ENCODE measurements at places on chromosomes 6 and 20. TPM values are rescaled to one million over a fixed set of nuclear protein-coding genes. Genes with fewer than 3 reads are reported as not detected.

DNA sequence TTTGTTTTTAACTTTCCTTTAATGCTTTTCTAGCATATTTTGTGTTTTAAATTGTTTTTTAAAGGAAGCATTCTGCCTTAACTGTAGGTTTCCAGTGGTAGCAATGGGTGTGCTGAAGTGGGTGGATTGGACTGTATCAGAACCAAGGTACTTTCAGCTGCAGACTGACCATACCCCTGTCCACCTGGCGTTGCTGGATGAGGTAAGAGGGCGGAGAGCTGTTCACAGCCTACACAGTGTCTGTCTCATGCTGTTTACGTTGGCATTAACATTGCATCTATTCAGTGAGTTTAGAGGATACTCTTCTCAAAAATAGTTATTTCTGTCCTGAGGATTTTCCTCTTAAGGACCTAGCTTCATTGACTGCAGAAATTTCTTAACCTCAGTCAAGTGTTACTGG is 11.9 kb downstream of the NELFCD start:
- DNase-seq, result no peak

GRCh38 chr6:12311106-12311505 is 20.9 kb downstream of the EDN1 start:
- no peak for DNase-seq

GRCh38 chr6:31908791-31909190 is 6.9 kb upstream of the ZBTB12 start:
- DNase-seq, result no peak

- DNase-seq, result no peak
Observed at GRCh38 chr6:158048589-158048988, 66.9 kb downstream of the SYNJ2 start.

DNA sequence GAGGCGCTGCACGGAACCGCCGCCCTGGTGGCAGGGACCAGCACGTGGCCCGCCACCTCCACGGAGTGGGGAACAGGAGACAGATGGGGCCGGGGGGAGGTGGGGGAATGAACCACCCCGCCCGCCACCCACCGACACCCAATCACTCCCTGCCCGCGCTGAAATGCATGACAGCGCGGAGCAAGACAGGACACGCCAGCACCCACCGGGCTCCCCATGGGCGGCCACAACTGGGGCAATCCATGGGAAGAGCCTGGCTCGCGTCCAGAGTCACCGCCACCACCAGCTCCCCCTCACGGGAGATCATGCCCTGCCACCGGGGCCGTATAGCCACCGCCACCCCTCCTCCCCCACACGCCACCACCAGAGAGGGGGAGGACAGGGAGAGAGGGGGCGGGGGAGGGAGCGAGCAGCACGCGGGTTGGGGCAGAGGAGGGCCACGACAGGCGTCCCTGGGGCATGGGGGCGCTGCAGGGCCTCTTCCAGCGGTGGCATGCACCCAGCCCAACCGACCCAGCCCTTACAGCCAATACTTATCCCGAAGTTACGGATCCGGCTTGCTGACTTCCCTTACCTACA is 744.3 kb upstream of the DEFB115 start:
- no peak for DNase-seq

DNA sequence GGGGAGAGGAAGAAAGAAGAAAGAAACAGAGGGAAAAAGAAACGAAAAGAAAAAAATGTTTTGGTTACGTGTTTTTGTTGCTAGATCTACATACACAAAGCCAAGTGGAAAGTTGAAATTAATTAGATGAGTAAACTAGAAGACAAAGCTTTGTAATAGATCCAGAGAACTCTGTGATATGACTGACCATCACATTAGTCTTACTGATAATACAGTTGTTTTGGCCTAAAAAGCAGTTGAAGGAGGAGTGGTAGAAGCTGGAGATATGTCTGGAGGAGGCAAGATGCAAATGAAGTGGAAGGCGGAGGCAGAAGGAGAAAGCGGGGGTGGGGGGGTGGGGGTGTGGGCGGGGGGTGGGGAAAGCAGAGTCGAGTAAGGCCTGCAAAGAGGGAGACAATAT is 500.1 kb upstream of the ID4 start:
- DNase-seq, result no peak

DNA sequence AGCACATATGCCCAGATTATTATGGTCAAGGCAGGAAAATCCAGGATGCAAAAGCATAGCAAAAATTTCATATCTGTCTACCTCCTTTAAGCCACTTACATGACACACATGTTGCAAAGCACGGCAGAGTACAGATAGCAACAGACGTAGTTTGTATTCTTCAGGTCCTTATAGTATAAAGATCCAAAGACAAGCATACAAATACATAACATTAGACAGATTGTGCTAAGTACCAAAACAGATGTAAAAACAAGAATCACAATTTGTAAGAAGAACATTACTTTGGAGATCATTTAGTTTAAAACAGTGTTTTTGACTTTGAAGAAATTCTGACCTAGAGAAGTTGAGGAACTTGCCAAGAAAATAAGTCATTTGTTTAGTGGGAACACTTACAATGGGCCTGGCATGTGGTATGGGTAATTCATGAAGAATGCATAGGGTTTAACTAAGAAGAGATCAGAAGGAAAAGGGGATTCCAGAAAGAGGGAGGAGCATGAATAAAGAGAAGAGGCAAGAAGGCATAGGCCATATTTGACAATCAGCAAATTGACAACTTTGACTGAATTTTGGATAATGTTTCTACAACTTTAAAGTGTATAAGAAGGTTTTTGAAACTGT is 30.6 kb upstream of the LMBRD1 start:
- DNase-seq, result no peak

- peak; percentile 60 for DNase-seq
Observed at GRCh38 chr20:35091816-35092523, 637 bp downstream of the TRPC4AP start.

- DNase-seq, result peak; percentile 100
Observed at GRCh38 chr20:34955231-34956040, at the start of the genes GSS and MYH7B. Gene GSS (minus strand): TSS chr20:34955806. CDS start chr20:34951852, 3,954 bp downstream. Gene MYH7B (plus strand): TSS chr20:34955868. CDS start chr20:34978006, 22,138 bp downstream.

- no peak for DNase-seq
Observed at GRCh38 chr6:161370880-161371279, 97.0 kb upstream of the AGPAT4 start.

GRCh38 chr6:29216528-29216927 is 45.8 kb downstream of the OR2J2 start:
- DNase-seq, result no peak

DNA sequence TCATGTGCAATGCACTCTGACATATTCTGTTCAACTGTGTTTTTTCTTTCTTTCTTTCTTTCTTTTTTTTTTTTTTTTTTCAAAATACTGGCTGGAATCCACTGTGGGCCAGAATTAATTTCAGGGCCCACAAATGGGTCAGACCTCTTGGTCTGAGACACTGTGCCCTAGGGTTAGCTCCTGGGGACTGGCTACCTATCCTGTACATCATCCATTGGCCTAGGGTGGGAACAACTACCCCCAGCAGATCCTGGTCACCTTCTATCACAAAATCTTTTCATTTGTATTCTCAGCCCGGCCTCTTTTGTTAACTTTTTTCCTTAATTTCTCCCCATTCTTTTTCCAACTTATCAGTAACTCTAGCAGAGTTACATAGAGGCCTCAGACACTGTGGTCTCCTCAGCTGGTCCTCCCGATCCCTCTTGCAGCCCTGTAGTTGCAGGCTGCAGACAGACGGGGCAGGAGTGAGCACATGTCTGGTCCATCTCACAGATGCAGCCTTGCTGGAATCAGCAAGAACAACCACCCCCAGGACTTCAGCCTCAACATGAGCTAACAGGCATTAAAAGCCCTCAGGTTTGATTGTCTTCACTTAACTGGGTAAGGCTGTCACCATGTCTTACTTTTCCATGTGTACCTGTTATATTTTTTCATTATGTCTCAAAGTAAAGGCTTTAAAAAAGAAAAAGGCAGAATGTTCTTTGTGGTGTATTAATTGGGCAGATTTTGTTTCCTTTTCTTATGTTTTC is 41.3 kb downstream of the TXLNB start:
- no peak for DNase-seq

GRCh38 chr6:144922120-144922722 is 637.1 kb downstream of the UTRN start:
- DNase-seq, result no peak

GRCh38 chr20:13868331-13868730 is 83.5 kb downstream of the NDUFAF5 start:
- no peak for DNase-seq

GRCh38 chr20:46022411-46023147 is 6.4 kb upstream of the SLC12A5 start:
- DNase-seq, result no peak

- DNase-seq, result peak; percentile 62
Observed at GRCh38 chr6:169959136-169960002, 207.9 kb downstream of the ERMARD start.

GRCh38 chr20:40781327-40782042 is 92.4 kb upstream of the MAFB start:
- DNase-seq, result no peak

DNA sequence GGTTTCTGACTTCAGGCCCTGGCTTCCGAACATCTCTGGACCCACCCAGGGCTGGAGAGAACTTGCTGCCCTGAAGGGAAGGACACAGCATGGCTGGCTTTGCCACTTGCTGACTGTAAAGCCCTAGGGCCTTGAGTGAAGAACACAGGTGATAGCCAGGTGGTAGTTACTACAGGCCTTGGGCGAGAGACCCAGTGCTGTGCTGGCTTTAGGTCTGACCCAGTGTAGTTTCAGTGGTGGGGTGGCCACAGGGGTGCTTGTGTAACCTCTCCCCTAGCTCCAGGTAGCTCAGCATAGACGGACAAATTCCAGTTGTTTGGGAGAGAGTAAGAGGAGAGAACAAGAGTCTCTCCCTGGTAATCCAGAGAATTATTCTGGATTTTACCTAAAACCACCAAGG is 27.1 kb downstream of the NCOA6 start:
- DNase-seq, result no peak

GRCh38 chr20:40961686-40962640 is 66.7 kb upstream of the TOP1 start:
- peak; percentile 39 for DNase-seq

- DNase-seq, result no peak
Observed at GRCh38 chr6:165081944-165082532, 227.4 kb downstream of the C6orf118 start.

GRCh38 chr6:100915876-100916275 is 34.7 kb upstream of the ASCC3 start:
- no peak for DNase-seq

GRCh38 chr6:20028562-20028961 is 183.7 kb downstream of the MBOAT1 start:
- no peak for DNase-seq

Gene C6orf141
- total RNA-seq, result 19.2 TPM

Gene AKAP7
- 5.3 TPM for total RNA-seq

Gene NKX2-2
- 15.4 TPM for total RNA-seq

Gene CCN2
- 75.5 TPM for total RNA-seq

Gene GGT7
- 34.3 TPM for total RNA-seq

Gene TAGAP
- 0.43 TPM for total RNA-seq

Gene CLVS2
- 0.62 TPM for total RNA-seq

Gene RRAGD
- 18.0 TPM for total RNA-seq

Gene CDSN
- total RNA-seq, result not detected

Gene MYLK2
- 0.21 TPM for total RNA-seq

Data from type B pancreatic cell (in vitro differentiated cells).